ENCODE measurements at places on chromosomes 5 and 9.

DNA sequence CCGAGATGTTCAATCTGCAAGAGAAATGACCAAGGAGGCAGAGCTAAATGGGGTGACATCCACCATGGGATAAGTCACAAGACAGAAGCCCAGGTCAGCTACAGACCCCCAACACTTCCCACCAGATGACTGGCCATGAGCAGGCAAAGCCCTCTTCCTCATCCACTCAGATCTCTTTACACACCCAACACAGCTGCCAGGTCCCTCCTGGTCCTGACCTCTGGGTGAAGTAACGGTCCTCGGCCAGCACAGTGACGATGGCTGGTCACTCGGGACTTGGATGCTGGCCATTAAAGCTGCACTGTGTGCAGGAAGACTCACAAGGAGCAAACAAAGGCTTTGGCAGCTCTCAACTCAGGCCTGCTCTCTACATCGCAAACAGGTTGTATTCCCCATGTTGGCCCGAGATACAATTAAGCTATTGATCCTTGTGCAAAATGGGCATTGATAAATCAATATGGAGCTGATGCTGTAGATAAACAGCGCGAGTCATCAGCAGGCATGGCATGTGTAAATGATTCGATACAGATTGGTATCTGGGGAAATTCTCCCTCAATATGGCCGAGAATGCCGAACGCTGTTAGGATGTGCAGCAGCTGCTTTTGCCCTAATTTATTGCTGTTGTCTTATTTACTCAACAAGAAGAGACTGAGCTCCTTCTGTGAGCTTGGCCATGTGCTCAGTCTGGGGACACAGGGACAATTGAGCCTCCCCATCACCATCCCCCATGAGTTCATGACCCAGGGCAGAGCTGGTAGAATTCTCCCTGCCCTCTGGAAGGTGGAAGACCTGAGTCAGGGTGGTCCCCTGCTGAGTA is 98.7 kb downstream of the C5orf15 start:
- no peak for DNase-seq

GRCh38 chr5:123033157-123033671 is 3.3 kb downstream of the PPIC start:
- no peak for DNase-seq

DNA sequence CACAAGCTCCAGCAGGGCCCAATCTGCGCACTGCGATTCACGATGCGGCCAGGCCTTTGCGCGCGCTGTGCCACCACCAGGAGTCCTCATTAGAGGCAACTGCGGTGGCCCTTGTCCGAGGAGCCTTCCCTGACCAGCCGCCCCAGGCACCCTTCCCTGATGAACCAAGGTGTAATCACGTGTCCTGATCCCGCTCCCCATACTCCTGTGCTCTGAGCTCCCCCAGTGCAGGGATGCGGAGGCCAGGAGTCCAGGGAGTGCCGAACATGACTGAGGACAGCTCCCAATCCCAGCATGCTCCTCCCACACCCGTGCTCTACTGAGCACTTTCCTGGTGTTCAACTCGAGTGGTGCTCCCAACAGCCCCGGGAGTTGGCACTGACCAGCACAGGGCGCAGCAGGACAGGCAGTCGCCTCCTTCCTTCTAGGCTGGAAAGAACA is 134.8 kb downstream of the ZNF354C start:
- DNase-seq: no peak

DNA sequence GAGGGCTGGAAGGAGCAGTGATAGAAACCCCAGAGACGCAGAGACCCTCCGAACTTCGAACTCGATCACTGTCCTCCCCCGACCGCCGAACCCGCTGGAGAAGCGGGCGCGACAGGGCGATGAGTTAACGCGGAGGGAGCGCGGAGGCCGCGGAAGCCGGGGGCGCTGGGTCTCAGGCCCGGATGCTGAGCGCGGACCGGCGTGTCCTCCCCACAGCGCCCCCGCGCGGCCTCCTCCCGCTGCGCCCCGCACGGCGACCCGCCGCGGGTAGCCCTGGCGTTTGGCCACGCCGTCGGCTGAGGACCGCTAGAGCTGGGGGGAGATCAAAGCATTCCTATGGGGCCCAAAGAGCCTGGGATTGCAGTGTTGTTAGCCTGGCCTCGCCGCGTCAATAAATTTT is 7.7 kb upstream of the DMRT2 start:
- DNase-seq: no peak

DNA sequence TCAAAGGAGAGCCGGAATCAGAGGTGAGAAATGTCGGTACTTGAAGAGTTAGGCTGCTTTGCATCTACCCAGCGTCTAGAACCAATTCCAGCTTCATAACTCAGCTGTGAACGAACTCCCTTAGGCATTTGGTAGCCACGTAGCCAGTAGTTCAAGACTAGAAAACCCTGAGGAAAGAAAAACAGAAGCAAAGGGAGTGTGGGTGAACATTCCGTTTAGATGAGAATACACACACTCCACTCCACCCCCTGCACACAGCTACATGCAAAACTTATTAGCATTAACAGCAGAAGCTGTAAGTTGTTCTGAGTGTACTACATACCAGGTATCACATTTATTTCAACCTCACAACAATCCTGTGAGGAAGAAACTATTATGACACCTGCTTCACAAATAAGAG is 78.3 kb downstream of the SMIM23 start:
- no peak for DNase-seq

- DNase-seq: no peak
Measured at GRCh38 chr5:125180231-125180829, 433.9 kb upstream of the ZNF608 start.

DNA sequence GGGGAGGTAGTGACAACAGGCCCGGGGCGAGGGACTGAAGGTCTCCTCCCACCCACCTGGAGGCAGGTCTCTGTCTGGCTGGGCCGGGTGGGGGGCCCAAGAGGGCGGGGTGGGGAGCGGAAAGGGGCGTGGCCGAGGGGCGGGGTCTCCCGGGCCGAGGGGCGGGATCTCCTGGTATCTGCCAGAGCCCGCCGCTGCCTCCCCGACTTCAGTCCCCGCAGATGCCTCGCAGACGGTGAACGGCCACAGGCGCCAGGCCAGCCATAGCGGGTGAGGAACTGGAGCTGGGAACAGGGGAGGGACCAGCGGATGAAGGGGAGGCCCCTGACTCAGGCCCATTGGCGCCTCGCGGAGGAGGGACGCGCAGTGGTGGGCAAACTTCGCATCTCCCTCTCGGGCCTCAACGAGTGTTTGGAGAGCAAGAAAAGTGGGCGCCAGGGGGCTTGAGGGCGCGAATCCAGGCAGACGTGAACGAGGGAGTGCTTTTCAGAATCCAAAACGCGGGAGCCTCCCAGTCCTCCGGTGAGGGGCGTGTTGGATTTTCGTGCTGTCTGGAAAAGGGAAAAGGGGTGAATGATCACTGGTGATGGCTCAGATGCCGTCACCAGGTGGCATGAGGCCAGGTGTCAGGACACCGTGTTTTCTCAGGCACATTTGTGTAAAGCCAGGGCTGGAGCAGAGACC is at the start of gene ADGRD2:
ADGRD2 (plus strand) TSS at position 211 of the 684 bp plus-strand sequence. CDS start 1,216 bp downstream, outside the sequence.
- no peak for DNase-seq

GRCh38 chr9:14349146-14349446 is 35.2 kb upstream of the NFIB start:
- no peak for DNase-seq

DNA sequence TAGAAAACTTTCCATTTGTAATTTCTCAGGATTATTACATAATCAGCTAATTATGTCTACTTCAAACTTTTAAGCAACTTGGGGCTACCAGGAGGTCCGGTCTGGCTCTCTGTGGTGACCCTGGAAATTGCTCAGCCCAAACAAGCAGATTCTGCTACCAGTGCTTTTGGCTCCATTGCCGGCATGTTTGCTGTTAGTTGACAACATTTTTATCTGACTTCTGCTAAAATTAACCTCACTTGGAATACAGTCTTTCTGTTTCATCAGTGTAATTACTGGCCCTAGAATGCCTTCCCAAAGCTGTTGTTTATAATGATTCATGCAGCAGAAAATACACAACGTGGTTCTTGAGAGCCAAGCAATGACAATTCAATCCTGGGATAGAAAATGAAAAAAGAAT is 38.5 kb upstream of the FAM81B start:
- DNase-seq: no peak

GRCh38 chr9:86246752-86247161 is 12.7 kb downstream of the C9orf153 start:
- DNase-seq: no peak

DNA sequence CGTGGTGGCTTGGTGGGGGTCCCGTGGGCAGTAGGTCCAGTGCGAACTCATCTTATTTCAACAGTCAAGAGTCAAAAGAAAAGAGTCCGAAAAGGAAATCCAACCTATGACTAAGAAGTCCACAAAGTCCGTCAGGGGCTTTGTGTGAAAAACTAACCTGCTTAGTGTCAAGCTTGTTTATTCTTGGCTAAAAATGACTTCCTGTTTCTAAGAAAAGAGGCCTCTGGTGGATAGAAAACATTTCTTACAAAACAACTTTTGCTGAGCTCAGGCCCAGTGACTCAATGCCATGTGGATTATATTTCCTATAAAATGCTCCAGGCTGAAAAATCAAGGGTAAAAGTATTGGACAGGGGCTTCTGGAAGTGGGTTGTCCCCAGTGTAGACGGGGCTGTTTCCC is 105.9 kb downstream of the GADD45G start:
- DNase-seq: no peak

DNA sequence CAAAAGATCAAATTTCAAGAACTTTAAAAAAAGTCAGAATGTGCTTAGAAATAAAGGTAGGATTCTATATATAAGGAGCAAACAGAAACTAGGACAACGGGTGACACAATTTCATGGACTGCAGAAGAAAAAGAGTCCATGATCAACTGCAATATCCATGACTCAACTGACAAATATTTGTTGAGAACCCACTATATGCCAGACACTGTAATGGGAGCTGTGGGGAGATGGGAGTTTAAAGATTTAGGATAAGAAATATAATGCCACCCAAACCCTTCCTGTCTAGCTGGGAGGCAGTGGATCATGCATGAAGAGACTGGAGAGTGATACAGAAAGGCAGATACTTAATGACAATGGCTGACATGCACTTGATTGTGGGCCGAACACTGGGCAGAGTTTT is 27.6 kb upstream of the CCDC112 start:
- no peak for DNase-seq

DNA sequence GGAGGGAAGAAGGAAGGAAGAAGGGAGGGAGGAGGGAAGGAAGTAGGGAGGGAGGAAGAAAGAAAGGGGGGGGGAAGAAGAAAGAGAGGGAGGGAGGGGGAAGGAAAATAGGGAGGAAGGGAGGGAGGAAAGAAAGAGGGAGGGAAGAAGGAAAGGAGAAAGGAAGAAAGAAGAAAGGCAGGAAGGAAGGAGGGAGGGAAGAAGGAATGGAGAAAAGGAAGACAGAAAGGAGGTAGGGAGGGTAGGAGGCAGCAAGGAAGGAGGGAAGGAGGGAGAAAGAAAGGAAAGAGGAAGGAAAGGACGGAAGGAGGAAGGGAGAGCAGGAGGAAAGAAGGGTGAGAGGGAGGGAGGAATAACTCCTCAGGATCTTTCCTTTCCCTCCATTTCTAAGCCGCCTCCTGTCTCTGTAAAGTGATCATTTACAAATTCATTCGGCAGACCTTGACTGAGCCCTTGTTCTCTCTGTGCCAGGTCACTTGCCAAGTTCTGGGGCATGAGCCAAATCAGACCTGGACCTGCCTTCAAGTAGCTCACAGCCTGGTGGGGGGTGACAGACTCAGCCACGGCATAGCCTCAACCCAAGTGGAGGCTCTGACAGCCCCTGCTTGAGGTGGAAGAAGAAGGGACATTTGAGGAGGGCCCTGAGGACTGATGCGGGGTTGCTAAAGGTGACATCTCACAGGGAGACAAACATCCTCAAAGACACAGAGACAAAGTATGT is 69.0 kb upstream of the HRH2 start:
- no peak for DNase-seq

DNA sequence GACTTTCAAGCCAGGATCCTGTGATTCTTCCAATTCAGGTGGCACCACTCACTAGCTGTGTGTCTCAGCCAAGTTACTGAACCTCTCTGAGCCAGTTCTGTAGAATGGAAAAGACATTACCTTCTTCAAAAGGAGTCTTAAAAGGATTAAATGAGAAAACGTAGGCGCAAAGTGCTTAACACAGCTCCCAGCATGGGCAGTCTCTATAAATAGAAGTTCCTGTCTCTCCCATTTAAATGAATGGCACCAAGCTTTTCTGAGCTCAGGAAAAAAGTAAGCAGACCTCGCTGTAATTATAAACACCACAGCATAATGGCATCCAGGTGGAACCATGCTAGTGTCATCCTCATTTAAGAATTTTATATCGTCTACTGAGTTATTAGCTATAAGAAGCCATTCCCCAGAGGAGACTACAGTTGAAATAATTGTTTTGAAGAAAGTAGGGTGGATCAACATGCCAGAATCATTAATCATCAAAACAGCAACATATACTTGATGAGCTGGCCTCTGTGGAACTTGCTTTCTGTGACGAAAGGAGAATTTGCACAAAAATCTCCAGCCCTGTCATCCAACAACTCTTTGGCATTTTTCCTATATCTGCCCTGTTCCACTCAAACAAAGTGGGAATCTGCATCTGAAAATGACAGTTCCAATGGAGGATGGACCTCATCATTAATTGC is 188.9 kb downstream of the SPOCK1 start:
- DNase-seq: no peak

DNA sequence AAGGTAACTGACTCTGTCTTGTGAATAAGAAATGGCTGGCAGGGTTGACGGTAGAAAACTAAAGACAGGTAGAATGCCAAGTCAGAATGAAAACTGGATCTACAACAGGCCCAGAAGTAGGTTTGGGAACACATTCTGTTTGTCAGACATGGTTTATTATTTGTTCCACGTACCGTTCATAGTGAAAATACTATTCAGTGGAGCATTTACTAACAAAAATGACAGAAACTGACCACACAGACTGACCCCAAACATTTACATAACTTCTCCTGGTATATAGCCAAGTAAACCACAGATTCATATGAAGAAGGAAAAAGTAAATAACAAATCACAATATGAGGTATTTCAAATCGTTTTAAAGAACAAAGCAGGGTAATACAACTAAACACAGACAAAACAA is 73.7 kb downstream of the SLC38A9 start:
- no peak for DNase-seq

DNA sequence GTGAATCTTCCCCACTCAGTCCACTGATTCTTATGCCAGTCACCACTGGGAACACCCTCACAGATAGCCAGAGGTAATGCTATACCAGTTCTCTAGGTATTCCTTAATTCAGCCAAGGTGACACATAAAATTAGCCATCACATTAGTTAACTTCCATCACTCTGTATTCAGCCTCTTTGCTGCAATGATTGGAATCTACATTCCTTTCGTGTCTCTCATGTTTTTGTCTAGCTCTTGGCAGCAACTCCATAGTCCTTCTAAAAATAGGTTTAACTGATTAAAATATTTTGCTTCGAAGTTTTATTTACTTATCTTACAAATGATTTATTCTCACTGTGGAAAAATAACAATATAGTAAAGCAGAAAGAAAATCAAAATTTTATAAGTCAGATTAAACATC is 19.6 kb upstream of the RNF20 start:
- no peak for DNase-seq

Data from activated naive CD4-positive, alpha-beta T cell (primary cell).